ENCODE measurements at places on chromosomes 2 and 18.

DNA sequence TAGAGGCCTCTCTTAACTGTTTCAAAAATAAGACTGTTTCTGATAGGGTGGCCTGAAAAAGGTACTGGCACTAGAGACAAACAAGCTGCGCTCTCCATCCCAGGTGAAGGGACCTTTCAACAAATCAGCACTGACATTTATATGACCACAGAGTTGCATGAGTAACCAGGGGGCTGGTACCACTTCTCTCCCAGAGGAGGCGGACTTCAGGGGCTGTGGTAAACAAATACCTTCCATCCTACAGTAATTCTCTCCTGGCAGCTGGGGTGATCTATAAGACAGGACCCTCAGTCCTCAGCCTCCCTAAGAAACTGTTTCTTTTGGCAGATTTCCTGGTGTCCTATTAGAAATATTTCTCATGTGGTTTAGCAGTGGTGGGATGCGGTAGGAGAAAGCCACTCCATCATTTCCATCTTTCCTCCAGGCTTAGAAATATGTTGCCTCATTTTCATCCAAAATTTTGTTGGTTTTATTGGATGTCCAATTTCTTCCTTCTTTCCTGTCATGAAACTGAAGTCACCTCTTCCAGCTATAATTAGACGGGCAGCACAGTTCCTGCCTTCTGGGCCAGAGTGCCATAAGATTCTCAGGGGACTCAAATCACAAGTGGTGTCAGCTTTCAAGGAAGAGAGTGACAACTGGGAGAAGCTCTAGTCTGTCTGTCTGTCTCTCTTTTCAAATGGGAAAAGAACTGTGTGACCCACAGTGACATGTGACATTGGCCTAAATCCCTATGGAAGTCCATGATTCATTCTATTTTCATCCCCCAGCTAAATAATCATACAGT is 96.4 kb downstream of the CYRIA start:
- no peak for DNase-seq

DNA sequence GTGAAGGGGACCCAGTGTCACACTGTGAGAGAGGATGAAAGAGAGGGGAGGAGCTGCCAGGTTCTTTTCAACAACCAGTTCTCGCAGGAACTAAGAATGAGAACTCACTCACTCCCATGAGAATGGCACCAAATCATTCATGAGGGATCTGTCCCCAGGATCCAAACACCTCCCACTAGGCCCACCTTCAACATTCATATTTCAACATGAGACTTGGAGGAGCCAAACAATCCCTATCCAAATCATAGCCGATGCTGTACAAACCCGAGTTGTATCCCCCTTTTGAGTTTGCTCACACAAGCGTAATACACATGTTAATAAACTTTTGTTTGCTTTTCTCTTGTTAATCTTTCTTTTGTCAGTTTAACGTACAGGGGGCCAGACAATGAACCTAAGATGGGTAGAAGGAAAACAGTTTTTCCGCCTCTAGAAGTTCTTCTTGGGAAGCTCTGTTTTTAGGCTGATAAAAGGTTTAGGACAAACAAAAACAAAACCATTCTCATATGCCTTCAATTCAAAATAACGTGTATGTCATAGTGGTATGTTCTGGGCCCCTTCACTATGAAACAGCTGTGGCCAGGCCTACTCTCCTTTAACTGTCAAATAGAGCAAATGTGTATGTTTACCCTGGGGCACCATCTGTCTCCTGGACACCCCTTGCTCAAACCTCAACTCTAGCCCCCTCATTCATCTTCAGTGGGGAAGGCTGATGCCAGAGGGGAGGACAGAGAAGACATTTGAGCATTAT is 9.1 kb upstream of the TMEM37 start:
- DNase-seq: no peak

DNA sequence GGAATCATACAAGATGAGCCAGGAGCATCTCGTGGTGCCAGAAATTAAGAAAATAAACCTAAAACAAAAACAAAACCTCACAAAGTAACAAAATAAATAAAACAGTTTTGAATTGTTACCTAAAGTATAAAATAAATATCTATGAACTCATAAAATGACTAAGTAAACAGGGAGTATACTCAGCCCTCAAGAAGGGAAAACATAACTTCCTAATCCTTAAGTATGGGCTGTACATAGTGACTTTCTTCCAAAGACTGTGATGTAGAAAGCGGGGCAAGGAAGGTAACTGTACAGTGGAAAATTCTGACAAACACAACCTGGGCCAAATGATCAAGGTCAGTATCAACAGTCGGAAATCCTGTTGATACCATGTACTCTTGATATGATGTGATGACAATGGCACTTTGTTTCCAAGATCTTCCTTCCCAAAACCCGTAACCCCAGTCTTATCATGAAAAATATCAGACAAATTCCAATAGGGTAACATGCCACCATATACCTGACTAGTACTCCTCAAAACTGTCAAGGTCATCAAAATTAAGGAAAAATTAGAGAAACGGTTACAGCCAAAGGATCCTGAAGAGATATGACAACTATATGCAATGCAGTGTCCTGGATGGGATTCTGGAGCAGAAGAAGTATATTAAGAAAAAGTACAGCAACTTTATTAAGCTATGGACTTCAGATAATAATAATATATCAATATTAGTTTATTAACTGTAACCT is 76.0 kb upstream of the XIRP2 start:
- no peak for DNase-seq

DNA sequence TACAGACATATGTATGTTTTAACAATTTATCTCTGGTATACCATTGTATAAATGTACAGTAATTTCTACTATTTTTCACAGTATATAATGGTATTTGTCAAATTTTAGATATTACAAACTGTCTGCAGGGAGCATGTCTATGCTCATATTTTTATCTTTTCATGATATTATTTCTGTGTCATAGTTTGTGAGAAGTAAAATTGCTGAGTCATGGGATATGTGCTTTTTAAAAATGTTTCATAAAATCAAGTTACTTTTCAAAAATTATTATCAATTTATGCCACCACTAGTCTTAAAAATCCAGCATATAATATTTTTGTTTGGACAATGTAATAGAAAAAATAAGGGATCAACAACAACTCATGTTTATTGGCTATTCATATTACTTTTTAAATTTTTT is 9.1 kb upstream of the ZNF804A start:
- DNase-seq: no peak

DNA sequence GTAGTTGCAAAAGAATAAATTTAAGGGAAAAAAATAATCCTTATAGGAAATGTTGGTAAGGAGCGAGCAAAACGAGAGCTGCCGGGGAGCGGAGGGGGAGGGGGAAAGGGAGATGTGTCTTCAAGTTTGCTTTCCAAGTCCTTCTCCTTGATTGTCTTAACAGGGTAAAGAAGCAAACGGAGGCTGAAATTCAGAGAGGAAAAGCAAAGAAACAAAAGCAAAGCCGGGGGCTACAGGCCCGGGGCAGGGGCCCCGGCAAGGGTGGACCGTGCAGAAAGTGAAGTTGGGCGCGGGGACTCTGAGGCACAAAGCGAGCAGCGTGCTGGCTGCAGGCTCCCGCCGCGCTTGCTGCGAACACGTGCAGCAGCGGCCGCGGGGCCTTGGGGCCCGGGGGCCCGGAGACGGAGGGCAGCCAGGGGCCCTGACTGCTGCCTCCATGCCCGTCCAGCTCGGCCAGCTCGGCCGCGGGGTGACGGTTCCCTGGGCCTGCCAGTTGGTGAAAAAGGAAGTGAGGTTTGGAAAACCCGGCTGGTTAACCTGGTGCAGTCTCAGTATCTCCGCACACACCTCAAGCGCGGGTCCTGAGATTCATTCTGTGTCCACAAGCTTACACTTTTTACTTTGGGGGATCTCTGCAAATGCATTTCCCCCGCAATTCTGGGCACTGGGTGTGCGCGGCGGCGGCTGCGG is 4.1 kb downstream of the BCL11A start:
- DNase-seq: no peak

DNA sequence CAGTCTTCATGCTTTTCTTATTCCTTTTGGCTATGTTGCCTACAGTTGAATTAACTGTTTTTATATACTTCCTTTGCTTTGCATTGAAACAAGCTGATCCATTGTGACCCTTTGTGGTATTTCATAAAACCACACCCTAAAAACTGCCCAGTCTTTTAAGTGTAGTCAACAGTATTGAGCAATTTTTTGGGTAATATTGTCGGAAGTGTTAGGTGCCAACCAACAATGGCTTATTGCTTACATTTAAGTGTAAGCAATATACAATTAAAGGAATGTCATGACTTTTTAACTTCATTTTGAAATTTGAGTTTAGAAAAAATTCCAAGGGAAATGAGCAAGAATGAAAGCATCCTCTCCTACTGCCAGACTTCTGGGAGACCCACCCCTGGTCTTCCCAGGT is 174.1 kb downstream of the NEDD4L start:
- DNase-seq: no peak

Data from Caco-2 (cell line).